Fibroblast of skin of right biceps (primary cell): ENCODE measurements at places on chromosomes 16 and 17.

- DNase-seq = no peak
These were observed 3.6 kb downstream of the GRIN2C start for GRCh38 chr17:74856112-74856511.

DNA sequence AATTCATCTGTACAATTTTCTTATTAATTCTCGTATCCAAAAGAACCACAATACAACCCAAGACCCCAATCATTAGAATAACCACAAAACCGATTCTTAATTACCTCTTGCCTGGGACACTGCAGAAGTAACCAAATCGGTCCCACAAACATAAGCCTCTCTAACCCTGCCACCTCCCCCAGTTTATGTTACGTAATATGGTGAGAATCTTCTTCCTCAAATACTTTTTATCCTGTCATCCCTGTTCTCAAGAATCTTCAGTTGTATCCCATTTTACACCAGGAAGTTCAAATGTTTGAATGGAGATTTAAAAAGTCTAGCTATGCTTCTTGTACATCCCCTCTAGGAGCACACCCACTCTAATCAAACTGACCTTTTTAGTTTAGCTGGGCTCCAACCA lies 269.3 kb upstream of the TBX2 start:
- no peak for DNase-seq

GRCh38 chr17:65542610-65543009 lies 18.8 kb downstream of the AXIN2 start:
- no peak for DNase-seq

- DNase-seq = no peak
These were observed 1.0 kb upstream of the MPDU1 start for GRCh38 chr17:7582396-7583252.

- no peak for DNase-seq
These were observed 20.4 kb downstream of the KRT12 start for GRCh38 chr17:40846515-40847144.

GRCh38 chr16:27795992-27796614 lies 246.2 kb downstream of the KATNIP start:
- DNase-seq = peak; percentile 34

DNA sequence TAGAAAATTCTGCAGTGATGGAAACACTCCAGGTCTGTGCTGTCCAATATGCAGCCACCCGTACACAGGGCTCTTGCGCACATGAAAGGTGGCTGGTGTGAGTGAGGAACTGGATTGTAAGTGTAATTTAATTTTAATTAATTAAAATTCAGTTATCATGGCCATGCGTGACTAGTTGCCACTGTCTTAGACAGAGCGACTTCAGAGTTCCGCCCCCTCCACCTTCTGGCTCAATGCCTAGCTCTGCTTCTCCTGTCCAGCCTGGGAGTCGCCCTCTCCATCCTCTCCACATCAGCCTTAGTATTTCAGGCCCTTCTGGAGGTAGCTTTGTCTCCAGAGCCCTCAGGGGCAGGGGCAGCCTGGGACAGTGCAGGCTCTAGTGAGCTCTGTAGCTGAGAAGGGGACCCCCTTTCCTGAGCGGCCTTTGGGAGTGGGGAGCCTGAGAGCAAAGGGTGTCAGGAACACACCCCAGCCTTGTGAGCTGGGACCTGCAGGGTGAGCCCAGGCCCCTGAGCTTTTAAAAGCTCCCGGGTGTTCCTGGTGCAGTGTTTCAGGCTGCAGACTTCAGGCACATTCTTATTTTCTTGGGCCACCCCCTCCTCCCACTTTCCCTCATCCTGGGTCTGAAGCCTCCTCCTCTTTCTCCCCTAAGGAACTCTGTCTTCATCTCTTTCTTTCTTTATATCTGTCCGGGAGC lies 99.4 kb downstream of the IRF8 start:
- DNase-seq = no peak

DNA sequence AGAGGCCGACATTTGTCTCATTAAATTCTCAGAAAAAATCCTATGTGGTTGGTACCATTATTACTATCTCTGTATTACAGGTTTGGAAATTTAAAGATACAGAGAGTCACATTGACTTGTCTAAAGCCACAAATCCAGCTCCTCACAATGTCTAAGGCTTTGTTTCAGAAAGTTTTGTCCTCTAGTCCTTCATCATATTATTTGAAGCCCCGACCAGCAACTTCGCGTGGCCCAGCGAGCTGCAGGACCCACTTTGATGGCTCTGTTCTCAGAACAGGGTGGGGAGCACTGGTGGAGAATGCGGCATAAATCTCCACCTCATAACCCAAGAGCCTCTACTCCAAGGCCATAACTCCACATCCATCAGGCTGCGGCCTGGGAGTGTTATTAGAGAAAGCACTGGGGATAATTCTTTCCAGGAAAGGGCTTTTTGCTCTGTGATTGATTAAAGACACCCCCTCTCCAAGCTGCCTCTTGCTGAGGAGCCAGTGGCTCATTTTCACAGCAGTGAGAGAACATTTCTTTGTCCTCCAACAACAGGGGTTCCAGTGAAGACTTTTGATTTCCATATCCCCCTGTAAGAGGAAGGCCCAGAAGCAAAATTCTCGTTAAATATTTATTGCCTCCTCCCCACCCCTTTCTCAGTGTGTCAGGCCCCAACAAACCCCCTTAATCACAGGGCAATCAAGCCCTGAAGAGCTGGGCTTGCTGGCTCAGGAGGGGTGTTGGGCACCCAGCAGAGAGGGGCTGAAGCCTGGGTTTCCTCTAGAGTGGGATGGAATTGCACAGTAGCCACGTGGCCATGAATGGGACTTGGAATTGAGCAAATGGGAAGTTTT lies 113.7 kb upstream of the CDH11 start:
- DNase-seq = peak; percentile 9

- no peak for DNase-seq
These were observed 30.1 kb downstream of the CHP2 start for GRCh38 chr16:23784811-23785447.

DNA sequence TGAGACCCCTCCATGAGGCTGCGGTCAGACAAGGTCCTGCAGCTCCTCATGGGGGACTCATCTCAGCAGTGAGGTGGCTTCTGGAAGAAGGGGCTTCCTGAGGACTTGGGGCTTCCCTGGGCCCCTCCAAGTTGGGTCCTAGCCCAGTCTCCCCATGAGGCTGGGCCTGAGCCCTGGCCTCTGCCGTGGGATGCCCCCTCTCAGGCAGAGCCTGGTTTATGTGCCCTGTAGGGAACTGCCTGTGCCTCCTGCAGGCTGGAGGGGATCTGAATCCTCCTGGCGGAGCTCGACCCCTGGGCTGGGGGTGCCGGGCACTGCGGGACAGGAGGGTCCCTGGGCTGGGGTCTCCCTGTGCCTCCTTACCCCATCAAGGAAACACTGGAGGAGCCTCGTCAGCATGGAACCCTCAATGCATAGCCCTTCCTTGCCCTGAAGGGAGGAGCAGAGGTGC lies 45.8 kb downstream of the TNFRSF13B start:
- DNase-seq = no peak

DNA sequence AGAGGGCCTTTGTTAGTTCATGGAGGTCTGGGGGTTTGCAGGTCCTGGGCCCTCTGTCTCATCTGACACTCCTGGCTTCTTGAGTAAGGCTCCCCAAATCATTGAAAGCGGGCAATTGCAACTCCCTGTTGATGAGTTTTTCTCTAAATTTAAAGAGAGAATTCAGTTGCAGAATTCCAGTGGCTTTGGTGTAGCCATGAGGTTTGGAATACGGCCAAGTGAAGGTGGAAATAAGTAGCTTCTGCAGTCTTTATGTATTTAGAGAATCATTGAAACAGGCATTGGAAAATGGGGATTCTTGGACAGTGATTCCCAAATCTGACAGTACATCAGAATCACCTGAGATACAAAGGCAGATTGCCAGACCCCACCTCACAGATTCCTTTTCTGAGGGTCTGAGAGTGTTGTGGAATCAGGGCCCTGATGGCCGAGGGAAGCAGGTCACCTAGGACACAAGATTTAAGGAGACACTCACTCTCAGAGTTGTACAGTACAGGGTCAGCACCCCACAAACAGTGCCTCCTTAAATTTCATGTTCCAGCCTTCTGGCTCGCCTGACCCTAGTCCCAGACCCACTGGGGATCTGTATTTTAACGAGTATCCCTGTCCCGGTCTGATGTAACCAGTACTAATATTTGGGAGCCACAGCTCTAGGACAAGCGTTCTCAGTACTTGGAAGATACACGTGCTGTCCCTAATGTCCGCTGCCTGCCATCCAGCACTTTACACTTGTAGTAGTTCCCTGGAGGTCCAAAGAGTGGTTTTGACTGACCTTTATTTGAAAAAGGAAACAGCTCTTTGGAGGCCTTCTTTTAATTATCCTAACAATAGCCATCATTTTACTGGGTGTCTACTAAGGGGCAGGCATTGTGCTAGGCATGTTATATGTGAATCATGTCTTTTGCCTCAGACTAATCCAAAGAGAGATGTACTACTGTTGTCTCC lies 37.8 kb downstream of the YPEL2 start:
- DNase-seq = peak; percentile 70

GRCh38 chr16:76683051-76683450 lies 405.9 kb downstream of the CNTNAP4 start:
- DNase-seq = no peak

- no peak for DNase-seq
These were observed 125.5 kb upstream of the CACNG3 start for GRCh38 chr16:24130494-24131085.

- DNase-seq = no peak
These were observed 9.3 kb upstream of the ABCC11 start for GRCh38 chr16:48256579-48257177.

DNA sequence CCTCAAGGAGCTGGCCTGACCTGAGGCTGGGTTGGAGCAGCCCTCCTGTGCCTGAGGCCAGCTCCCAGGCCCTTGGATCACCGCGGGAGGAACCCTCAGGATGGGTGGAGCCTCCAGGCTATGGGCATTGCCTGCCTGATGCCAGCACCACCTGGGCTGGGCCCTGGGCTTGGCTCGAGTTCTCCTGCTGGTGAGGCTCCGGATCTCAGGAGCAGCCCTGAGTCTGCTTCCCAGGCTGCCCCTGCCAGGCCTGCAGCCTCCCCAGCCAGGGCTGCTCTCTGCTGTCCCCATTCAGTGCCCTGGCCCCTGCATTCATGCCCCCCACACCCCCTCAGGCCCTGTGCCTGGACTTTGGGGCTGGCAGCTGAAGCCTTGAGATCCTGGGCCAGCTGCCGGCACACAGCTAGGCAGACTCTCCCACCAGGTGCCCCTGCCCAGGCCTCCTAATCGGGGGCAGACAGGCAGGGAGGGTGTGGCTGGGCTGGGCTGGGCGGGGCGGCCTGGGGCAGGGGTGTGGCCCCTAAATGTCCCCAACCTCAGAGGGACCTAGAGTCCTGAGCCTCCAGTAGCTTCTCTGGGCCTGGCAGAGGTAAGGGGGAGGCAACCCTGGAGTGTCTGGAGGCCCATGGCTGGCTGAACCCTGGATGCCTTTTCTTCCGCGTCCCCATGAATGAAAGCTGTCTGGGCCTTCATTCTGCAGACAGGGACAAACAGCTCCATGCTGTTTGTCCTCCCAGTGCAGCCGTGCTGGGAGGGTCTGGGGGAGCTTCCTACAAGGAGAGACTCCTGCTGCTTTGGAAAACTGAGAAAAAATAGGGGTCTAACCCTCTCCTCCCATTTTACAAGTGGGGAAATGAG lies 1.1 kb upstream of the PIGQ start:
- DNase-seq = no peak

GRCh38 chr17:8685381-8685780 lies 54.9 kb upstream of the MYH10 start:
- peak; percentile 76 for DNase-seq

- DNase-seq = no peak
These were observed 34.6 kb upstream of the SMIM36 start for GRCh38 chr17:55545806-55546205.

- peak; percentile 54 for DNase-seq
These were observed 207.0 kb upstream of the IRX3 start for GRCh38 chr16:54493594-54493993.

GRCh38 chr17:46972346-46972745 lies 6.7 kb downstream of the RPRML start:
- DNase-seq = no peak

DNA sequence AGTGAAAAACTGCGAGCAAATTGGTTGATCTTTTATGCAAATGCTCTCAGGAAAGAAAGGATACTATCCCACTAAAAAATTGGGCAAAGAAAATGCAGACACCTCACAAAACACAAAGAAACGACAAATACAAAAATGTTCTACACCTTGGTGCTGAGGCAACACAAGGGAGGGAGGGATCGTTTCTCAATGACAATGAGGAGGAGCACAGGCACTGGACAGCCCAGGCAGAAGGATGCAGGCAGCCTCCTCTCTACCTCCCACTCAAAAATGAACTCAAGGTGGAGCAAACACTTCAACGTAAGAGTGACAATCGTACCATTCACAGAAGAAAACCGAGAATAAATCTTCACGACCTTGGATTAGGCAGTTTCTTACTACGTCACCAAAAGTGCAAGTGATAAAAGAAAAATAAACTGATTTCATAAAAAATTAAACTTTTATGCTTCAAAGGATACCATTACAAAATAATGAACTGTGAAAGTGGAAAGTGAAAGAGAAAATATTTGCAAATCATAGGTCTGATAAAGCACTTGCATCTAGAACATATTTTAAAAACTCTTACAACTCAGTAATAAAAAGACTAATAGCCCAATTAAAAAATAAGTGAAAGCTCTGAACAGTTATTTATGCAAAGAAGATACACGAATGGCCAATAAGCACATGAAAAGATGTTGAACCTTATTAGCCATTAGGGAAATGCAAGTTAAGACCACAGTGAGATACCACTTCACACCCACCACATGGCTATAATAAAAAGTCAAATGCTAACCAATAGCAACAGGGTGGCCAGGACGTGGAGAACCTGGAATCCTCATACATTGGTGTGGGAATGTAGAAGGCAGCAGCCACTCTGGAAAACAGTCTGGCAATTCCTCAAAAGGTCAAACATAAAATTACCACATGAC lies 80.8 kb upstream of the TRAP1 start:
- no peak for DNase-seq

- DNase-seq = peak; percentile 71
These were observed 48.1 kb downstream of the MYO18A start for GRCh38 chr17:29131814-29132682.

DNA sequence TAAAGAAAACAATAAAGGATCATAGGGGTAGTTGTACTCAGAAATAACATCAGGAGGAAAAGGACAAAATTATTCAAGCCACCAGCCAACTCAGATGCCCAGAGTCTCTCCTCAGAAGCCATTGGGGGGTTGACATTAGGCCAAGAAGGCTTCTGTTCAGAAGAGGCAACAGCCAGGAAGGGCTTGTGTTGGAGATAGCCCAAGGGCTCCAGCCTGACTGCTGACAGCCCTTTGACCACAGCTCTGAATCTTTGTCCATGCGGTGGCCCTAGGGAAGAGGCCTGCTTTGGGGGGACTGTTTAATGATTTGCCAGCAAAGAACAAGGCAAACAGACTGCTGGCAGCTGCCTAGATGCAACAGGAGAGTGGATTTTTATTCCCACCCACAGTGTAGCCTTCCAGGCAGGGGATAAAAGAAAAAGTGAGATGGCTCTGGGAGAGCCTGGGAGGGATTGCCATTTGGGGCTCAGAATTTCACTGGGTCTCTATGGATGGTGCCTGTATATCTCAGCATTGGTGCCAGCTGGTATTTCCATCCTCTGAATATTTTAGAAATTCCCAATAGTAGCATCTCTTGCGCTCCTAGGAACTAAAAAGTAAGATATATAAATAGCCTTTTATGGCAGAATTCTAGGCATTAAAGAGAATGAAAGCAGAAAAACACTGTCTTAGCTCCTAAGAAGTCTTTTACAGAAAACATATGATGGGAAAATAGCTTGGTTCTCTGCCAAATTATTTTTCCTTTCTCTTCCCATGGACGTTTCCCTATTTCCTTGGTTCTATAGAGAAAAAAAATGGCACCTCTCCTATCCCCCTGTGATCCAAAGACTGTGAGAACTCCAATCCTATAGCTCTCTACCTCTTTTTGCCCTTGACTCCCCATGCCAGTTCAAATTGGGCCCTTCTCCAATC lies 29.4 kb upstream of the SUPT4H1 start:
- DNase-seq = no peak

GRCh38 chr17:71759422-71760060 lies 361.3 kb upstream of the SOX9 start:
- no peak for DNase-seq
